ENCODE measurements at places on chromosomes 12 and 14.

GRCh38 chr12:124995200-124995961 is 1.9 kb downstream of the BRI3BP start:
- no peak for DNase-seq

GRCh38 chr12:10365696-10366405 is 24.0 kb downstream of the KLRK1 start:
- no peak for DNase-seq

GRCh38 chr14:42141328-42141727 is 534.7 kb downstream of the LRFN5 start:
- DNase-seq = no peak

GRCh38 chr14:75826599-75826998 is 155.2 kb downstream of the TGFB3 start:
- no peak for DNase-seq

DNA sequence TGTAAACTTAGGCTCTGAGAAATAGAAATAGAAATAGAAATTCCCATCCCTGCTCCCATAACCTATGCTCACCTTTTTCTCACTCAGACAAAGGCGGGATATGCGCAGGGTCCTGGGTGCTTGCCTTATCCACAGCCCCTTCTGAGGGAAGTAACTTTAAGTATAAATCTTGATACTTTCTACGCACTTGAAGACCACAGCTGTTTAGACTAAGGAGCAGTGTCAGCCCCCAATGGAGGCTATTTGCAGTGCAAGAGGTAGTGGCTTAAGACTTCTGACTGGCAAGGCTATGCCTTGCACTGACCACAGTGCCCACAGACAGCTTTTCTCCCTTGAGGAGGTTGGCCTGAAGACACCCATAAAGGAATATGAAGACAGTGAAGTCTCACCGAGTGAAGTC is 35.2 kb downstream of the ASCL1 start:
- no peak for DNase-seq

DNA sequence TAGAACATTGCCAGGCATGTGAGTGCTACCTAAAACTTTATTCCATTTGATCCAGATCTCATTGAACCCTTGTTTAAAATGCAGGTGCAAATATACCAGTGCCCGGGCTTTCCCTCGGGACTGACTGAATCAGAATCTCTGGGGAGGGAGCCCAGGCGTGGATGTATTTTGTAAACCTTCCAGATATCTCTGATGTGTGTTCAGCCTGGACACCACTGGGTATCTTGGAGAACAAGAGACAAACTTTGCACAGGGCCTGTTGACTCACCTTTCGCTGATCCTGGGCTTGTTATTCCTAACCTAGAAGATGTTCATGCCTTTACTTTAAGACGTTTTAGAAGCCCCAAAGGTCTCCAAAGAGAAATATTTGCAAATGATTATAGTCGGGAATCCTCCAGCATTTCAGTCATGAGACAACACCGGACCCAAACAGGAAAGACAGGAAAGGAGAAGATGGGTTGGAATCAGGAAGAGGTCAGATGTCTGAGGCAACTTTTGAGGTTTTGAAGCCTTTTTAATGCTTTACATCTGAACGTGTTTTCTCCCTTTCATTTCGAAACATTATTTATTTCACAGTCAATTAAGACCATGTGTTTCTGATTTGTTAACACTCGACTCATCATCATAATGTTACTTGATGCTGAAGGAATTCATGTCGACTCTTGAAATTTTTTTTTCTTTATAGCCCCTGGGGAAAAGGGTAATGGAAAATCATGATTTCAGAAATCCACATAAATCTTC is 118.6 kb downstream of the PLXNC1 start:
- DNase-seq = no peak

DNA sequence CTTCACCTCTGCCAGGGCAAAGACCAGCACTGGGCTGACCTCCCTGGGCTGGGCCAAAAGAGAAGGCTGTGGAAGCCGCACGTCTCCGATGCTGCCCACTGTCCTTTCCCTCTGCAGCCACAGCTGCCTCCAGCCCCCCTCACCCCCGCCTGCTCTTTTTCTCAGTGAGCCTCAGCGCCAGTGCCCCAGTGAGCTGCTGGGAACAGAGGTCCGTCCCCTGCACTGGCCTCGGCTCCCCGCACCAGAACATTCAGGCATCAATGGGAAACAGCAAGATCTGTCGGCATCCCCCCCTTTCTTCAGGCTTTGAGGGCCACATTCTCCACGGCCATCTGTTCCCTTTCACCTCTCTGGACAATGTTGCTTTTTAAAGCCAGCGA is 398.1 kb downstream of the ZFP36L1 start:
- no peak for DNase-seq

GRCh38 chr12:42705863-42706262 is 116.3 kb upstream of the PRICKLE1 start:
- no peak for DNase-seq

GRCh38 chr12:114751712-114752111 is 67.7 kb upstream of the TBX3 start:
- DNase-seq = no peak

GRCh38 chr14:65492266-65492665 is 79.7 kb downstream of the FUT8 start:
- no peak for DNase-seq

GRCh38 chr14:22489244-22489545 is 99.8 kb downstream of the DAD1 start:
- no peak for DNase-seq

DNA sequence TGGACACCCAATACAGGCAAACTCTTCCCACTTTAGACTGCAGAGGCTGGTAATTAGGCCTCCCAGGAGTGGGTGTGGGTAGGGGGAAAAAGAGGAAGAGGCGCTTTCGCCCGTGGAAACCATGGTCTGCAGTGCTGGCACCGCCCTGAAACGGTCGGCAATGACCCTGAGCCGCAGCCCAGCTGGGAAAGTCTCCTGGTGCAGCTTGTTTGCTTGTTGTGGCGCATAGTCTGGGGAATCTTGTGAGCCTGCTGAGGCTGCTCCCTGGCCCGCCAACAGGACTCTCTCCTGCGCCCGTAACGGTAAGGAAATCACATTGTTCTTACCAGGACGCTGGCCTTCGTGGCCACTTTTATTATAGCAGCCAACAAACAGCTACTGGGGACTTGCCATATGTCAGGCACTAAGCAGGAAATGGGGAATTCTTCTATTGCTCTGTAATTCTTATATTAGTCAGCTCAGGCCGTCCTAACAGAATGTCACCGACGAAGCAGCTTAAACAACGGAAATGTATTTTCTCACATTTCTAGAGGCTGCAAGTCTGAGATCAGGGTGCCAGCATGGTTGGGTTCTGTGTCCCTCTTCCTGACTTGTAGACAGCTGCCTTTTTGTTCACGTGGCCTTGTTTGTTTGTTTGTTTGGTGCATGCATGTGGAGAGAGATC is 52.5 kb upstream of the RIN3 start:
- no peak for DNase-seq

GRCh38 chr12:20883288-20883687 is 72.8 kb downstream of the SLCO1B3 start:
- DNase-seq = no peak

DNA sequence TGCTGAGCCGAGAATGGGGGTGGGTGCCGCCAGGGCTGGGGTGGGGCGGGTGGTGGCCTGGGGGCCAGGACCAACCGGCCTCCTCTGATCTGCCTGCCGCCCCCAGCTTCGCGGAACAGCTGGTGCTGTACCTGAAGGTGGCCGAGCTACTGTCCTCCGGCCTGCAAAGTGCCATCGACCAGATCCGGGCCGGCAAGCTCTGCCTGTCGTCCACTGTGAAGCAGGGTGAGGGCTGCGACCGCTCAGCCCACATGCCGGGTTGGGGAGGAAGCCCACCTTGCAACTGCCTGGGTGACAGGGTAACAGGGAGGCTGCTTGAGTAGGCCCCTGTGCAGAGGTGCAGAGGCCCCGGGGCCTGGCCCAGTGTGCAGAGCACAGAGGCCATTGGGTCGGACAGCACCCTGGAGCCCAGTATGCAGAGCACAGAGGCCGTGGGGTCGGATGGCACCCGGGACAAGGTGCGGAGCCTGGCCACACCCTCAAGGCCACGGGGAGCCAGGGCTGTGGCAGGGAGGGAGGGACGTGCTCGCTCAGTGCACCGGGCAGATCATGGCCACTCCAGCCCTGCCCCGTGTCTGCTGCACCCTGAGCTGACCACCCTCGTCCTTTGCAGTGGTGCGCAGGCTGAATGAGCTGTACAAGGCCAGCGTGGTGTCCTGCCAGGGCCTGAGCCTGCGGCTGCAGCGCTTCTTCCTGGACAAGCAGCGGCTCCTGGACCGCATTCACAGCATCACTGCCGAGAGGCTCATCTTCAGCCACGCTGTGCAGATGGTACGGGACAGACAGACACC is 9.5 kb upstream of the PUS1 start:
- DNase-seq = no peak

DNA sequence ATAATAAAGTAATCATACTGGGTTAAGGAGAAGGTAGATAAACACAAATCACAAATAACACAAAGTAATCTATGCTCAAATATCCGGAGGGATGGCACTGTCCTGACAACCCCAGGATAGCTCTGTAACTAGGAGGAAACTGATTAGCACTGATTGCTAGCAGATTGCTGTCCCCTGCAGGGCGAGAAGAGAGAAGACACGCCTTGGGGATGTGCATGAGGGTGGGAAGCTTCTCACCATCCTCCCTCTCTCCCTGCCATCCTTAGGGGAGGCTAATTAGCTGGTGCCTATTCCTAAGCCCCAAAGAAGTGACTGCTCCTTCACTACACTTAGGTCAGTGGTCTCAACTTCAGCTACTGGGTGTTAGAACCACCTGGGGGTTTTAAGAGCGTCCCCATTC is 27.0 kb upstream of the TMEM260 start:
- no peak for DNase-seq

- DNase-seq = no peak
Measured at GRCh38 chr12:52358575-52359350, 8.5 kb downstream of the KRT85 start.

- DNase-seq = no peak
Measured at GRCh38 chr12:26017484-26018211, 59.2 kb downstream of the RASSF8 start.

GRCh38 chr14:95255013-95255412 is 64.7 kb downstream of the CLMN start:
- no peak for DNase-seq

DNA sequence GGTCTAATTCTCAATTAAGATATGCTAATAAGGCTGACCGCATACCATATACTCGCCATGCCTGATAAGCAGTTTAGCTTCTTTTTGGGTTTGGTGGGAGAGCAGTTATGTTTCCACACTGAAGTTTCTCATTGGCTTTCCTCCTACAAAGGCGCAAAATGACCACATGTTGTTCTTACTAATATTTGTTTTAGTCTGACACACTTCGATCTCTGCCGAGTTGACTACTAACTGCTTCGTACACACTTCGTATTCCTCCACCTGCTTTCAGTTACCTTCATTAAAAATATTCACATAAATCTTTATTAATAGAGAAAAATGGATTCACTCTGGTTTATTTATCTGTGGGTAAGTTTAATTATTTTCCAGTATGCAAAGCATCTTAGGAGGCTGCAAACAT is 41.7 kb downstream of the EMP1 start:
- DNase-seq = no peak

DNA sequence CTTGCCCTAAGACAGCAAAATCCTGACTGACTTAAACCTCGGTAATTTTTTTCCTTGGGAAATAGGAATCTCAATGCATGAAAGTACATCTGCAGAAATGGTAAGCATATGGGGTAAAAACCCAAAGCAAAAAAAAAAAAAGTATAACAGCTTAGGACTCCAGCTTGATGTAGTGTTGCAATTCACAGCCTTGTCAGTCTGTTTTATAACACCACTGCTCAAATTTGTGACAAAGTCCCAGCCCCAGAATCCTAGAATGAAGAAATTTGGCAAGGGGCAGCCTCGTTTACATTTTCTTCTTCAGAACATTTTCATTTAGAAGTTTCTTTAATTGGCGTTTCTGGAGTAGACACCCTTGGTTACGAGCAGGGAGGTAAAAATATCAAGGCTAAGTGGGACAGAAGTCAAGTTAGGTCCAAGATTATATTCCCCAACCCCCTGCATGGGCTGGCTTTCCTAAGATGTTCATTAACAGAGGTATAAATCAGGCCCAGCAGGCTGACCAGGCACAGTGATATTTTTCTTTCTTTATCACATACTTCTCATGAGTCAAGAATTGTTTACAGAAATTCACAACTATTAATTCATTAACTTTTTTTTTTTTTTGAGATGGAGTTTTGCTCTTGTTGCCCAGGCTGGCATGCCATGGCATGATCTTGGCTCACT is 424.0 kb downstream of the RMST start:
- no peak for DNase-seq

DNA sequence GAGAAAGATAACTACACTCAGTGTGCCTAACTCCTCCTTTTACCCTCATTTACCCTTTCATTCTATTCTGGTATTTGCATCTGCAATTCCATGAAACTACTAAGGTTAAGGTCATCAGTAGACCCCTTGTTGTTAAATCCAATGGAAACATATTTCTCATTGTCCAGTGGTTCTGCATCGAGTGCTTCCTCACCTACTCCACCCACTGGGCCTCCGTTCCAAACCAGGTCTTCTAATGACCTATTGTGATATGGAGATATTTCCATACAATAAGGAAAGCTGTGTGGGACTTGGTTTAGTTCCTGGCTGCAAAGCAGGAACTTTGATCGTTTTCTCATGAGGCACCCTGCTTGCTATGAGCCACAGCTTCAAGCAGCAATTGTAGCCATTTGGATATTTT is 99.5 kb upstream of the FSCB start:
- no peak for DNase-seq

DNA sequence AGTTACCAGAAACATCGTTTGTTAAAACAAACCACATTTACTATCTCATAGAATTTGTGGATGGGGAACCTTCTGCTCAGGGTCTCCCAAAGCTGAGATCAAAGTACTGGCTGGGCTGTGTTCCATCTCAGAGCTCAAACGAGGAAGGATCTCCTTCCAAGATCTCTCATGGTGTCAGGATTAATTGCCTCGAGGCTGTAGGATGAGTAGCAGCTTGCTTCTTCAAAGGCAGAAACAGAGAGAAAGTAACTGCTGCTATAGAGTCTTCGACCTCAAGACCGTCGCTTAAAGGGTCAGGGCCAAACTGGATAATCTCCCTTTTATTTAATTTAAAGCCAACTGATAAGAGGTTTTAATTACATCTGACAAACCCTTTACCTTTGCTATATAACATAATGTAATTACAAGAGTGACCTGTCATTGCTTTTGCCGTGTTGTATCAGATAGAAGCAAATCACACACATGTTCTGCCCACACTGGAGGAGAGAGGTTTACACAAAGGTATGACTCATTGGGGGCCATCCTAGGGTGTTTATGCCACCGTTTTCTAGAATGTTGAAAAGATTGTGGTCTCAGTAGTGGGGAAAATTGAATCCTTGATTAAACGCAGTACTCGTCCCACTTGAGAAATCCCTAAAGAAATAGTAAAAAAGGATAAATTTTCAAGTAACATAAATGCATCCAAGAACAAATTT is 868.8 kb upstream of the TMEM132C start:
- no peak for DNase-seq
